ENCODE measurements at places on chromosomes 4 and X. TPM values are rescaled to one million over a fixed set of nuclear protein-coding genes. Genes with fewer than 3 reads are reported as not detected.
A peak's percentile ranks its signal among the peaks of the same experiment; 100 is the strongest.

- ATAC-seq, result peak; percentile 50
Observed at GRCh38 chr4:160510928-160511327, 1408.0 kb downstream of the RAPGEF2 start.

- no peak for ATAC-seq
Observed at GRCh38 chr4:174702979-174703478, 126.0 kb downstream of the GLRA3 start.

- ATAC-seq, result no peak
Observed at GRCh38 chr4:90330546-90330945, 203.4 kb downstream of the CCSER1 start.

Gene ZNF280C
- 8.2 TPM for total RNA-seq

GRCh38 chrX:29478336-29479069, 736.9 kb upstream of the MAGEB2 start:
- ATAC-seq, result no peak

- no peak for ATAC-seq
Observed at GRCh38 chr4:17236686-17237085, 275.2 kb downstream of the QDPR start.

Gene CFI
- not detected for total RNA-seq

- no peak for ATAC-seq
Observed at GRCh38 chrX:42955349-42955748, 177.4 kb upstream of the PPP1R2C start.

- ATAC-seq, result no peak
Observed at GRCh38 chr4:168021666-168022065, 70.7 kb upstream of the ANXA10 start.

GRCh38 chrX:38489341-38489740, 72.0 kb upstream of the TSPAN7 start:
- ATAC-seq, result no peak

GRCh38 chrX:109441266-109441665, 40.6 kb downstream of the GUCY2F start:
- no peak for ATAC-seq

Gene PHOX2B
- not detected for total RNA-seq

DNA sequence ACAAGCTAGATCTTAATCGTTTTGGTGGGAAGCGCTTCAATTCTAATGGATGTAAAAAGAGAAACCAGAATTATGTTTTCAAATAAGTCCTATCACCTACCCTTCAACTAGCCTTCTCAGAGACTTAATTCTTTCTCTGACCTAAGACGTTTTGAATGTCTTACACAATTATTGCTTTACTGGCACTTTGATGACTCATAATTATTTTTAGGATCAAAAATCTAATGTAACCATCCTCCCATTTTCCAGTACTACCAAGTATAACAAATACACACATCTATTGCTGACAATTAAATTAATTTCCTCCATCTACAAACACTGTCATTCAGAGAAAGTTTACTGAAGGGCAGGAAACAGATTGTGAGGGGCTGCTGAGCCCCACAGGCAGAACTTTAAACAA, 108.6 kb downstream of the PPP3CA start:
- no peak for ATAC-seq

Gene HTRA3
- total RNA-seq, result not detected

Gene NXF2B
- not detected for total RNA-seq

- ATAC-seq, result no peak
Observed at GRCh38 chr4:111519683-111520082, 625.6 kb upstream of the FAM241A start.

DNA sequence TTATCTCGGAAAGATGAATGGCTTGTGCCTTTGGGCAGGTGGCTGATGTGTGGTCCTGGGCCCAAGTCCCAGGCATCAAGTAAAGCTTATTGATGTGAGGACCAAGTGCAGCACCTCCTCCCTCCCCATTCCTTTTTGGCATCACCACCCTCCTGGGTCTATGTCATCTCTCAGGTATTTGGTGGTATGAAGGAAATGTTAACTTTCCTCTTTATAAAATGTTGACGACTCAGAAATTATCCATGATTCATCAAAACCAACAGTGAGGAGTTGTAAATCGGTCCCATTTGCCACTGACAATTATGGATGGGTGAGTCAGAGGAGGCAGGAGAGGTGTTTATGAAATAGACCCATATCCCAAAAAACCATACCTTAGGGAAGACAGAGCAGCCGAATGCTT, 229.4 kb upstream of the GATB start:
- ATAC-seq, result no peak

DNA sequence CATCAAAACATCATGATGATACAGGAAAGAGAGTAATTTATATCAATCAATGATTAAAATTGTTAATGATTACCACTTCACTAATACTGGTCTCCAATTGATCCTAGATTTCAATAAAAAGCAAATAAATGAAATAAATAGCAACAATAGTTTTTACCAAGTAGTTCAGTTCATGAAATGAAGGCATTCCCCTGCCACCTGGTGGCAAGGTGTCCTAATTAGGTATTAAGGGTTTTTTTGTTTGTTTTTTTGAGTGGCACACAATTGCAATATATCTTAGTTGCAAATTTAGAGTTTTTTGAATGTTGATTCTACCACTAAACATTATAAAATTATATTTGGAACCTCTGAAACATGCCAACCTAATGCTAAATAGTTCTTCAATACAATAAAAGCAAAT, 157.4 kb upstream of the PDE5A start:
- no peak for ATAC-seq

DNA sequence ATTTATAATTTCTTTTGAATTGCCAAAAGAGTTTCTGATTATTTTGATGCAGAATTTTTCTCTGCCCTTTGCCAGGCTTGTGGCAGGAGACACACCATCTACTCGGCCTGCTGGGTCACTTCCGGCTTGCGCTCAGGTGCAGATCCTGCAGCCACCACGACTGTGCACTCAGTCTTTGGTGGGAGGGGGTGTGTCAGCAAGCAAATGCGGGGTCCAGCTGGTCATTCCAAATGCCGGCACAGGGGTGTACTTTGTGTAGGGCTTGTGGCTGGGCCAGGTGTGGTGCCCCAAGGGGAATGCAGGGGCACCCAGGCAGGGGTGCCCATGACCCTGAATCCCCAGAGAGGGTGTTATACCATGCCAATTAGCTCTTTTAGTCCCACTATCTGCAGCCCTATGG, 673.0 kb downstream of the TLL1 start:
- ATAC-seq, result no peak

DNA sequence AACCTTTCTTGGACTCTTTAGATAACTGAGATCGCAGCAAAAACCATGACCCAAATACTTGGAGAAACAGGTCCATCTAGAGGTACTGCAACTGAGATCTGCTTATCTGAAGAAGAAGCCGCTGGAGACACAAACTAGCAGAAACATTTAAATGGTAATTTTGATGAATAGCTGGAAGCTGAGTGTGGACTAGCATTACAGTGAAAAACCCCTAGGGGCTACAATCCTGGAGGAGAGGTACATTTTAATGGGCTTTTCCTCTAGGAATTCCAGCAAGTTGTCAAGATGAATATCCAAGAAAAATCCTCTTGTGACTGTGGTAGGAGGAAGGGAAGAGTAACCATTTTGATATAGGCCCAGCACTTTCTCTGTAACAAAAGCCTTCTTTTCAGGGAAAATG, 592.5 kb upstream of the GRIA3 start:
- no peak for ATAC-seq

DNA sequence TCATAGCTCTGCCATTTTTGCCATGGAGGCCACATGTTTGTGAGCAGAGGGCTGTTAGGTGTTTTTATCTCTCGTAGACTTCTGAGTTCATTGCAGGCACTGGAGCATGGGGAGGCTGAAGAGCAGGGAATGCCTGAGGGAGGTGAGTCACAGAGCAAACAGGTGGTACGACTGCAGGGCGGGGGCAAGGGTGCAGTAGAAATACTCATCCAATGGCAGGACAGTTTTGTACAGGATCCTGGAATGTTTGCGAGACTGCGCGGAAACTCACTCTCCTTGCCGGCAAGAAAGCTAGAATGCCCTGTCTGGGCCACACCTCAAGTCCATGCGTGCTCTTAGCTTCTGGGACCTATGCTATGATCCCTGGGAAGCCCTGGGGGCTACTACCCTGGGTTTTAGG, 20.0 kb upstream of the VCX2 start:
- no peak for ATAC-seq

GRCh38 chr4:148255344-148255720, 186.9 kb downstream of the NR3C2 start:
- ATAC-seq, result no peak

Gene ARMCX1
- total RNA-seq, result 0.64 TPM

GRCh38 chrX:75746891-75747639, 38.0 kb downstream of the MAGEE2 start:
- ATAC-seq, result peak; percentile 54

DNA sequence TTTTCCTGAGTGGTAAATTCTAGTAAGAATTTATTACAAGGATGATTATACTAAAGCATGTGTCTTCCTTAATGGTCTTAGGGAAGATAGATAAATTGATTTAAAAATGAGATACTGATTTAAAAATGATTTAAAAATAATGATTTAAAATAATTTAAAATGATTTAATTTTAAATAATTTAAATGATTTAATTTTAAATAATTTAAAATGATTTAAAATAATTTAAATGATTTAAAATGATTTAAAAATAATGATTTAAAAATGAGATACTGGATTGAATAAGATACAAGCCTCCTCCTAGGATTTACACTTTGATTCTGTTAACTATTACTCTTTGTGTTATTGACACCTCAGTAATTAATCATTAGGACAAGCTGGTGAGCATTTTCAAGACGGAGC, 59.0 kb downstream of the COX7B2 start:
- no peak for ATAC-seq

DNA sequence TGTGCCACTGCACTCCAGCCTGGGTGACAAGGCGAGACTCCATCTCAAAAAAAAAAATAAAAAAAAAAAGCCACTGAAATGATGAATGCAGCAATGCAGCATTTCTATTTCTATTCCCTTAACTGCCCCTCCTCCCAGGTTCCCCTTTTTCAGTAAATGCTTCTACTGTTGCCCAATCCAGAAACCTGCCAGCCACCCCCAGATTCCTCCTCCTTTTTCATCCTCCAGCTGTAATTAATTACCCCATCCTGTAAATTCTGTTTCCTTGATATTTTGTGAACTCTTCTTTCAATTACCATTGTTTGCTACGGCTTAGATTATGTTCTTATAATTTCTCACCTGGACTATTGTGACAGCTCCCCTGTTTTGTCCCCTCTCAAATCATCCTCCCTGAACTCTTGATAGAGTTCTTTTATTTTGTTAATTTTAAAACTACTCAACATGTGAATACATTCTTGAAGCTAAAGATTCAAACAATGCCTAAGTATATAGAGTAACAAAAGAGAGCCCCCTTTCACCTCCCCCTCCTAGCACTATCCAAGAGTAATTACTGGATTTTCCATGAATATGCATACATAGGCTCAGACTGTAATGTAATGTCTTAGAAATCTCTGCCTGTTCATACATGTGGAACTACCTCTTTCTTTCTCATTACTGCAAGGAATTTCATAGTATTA, 140.6 kb upstream of the GPC4 start:
- no peak for ATAC-seq

DNA sequence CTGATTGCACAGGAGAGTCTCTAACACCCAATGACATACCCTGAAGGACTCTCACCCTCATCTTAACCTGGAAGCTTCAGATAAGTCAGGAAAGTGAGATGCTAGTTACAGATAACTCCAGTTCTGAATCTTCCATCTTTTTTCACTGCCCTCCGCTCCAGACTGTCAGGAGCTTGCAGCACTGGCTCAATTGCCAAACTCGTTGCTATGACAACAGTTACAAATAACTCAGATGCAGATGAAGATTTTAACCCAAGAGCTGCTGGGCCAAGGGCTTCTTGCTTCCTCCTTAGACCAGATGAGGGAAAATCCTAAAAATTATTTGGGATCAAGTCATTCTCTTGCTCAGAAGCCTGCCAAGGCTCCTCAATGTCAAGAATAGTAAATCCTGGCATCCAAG, 109.1 kb upstream of the HUWE1 start:
- no peak for ATAC-seq

- ATAC-seq, result no peak
Observed at GRCh38 chr4:150126201-150126863, 48.1 kb downstream of the DCLK2 start.

- no peak for ATAC-seq
Observed at GRCh38 chr4:84286048-84286447, 213.0 kb downstream of the NKX6-1 start.

- peak; percentile 43 for ATAC-seq
Observed at GRCh38 chr4:47287735-47288134, 175.8 kb downstream of the COMMD8 start.

GRCh38 chr4:168514249-168514852, 17.5 kb downstream of the PALLD start:
- ATAC-seq, result no peak

DNA sequence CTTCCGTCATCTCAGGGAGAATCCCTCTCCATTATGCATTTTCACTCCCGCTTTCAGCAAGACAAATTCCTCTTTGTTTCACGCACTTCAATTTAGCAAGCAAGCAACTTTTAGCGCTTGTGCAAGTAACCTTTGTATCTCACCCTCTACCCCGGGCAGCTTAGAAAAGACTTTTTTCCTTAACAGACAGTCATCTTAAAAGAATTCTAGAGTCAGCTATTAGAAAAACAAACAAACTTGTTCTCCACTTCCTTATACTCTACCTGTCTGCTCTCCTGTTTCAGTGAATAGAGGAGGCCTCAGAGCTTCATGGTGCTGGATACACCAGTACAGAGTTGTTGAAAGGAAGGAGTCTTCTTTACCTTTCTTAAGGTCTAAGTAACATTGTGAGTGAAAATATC, 12.1 kb downstream of the TIGD2 start:
- no peak for ATAC-seq

DNA sequence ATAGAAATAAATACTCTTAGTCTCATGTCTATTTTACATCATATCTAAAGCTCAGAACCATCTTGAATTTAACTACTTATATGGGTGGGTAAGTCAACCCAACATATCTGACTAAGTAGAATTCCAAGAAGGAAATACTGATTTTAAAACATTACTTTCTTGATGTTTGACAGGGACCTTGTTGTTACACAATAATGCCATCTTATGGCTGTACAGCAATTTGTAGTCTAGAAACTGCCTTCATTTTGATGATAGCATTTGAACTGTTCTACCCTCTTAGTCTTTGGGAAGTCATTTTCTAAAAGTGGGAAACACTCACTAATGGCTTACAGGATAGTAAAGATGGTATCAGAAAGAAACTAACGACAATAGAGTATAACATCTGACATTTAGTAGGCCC, 929.5 kb downstream of the DMD start:
- ATAC-seq, result no peak

Gene ADH1B
- not detected for total RNA-seq

- peak; percentile 96 for ATAC-seq
Observed at GRCh38 chr4:38560768-38561558, 103.0 kb upstream of the KLF3 start.

- ATAC-seq, result peak; percentile 48
Observed at GRCh38 chr4:13907255-13907751, 279.8 kb upstream of the BOD1L1 start.
